ENCODE measurements at places on chromosomes 2 and 18. TPM values are rescaled to one million over a fixed set of nuclear protein-coding genes. Genes with fewer than 3 reads are reported as not detected.

DNA sequence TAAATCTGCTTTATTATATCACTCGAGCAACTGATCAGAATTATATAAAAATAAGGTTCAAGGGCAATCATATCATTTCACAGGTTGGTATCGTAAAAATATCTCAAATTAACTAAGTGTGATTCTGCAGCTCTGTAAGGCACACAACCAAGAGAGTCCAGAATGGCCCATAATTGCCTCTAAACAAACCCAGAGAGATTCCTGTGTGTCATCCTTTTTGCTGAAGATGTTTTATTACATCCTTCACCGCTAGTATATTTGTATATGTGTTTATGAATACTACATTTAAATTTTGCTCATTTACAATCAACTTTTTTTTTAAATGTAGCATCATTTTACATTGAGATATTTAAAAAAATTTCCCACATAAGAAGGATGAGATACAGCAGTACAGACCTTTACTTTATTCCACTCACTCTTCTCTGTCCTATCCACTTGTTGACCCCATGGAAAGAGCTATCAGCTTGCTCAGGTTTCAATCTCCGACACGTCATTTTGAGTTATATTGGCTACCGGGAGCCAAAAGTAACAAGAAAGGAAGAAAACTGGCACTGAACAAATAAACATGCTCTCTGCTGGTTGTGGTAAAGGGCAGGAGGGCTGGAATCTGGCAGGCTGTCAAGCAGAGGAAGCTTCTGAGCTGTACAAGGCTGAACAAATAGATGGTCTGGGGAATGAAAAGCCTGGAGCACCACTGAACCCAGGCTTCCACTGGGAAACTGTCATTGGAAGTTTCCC, 23.1 kb downstream of the PLA2R1 start:
- no peak for DNase-seq

- DNase-seq = peak; percentile 56
These were observed 780 bp downstream of the HTRA2 start for GRCh38 chr2:74530239-74531187.

DNA sequence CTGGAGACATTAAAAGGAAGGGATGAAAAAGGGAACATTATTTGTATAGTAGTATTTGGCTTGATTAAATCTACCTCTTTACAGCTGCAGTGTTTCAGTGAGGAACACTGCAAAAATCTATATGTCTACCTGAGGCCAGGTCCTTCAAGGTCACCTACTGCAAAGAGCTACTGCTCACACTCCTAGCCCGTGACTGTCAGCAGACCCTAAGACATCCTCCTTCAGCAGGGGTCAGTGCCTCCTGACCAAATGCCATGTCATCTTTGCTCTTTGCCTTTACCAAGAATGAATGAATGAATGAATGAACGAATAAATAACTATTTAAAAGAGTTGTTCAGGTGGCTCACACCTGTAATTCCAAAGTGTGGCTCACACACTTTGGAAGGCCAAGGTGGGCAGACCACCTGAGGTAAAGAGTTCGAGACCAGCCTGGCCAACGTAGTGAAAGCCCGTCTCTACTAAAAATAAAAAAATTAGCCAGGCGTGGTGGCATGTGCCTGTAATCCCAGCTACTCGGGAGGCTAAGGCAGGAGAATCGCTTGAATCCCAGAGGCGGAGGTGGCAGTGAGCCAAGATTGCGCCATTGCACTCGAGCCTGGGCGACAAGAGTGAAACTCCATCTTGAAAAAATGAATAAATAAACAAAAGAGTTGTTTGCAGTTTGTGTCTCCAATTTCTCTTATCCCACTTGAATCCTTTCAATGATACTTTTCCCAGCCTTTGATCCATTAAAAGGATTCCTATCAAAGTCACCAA, 84.3 kb upstream of the GRB14 start:
- DNase-seq = no peak

DNA sequence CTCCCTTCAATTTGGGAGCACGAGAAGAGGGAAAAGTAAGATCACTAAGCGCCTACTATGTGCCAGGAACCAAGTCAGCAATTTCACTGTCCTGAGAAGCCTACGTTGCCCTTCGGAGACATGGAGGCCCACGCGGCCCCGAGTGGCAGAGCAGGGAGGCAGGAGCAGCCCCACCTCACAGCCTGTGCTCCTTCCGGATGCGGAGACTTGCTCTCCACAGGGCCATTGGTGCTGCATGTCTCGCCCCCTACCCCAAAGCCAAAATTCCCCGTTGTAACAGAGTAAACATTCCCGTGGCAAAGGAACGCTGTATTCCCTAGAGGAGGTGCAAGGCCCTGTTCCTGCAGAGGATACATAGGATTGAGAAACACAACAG, 4.5 kb downstream of the SLC14A2 start:
- DNase-seq = no peak

Gene TLX2
- not detected for total RNA-seq

Gene SULT1C2
- 0.71 TPM for total RNA-seq

Measured in right cardiac atrium (tissue), 5 donors.